Putamen (tissue), 1 donor: ENCODE measurements at places on chromosomes 1 and 21.

- no peak for DNase-seq
These were observed 1.9 kb upstream of the SFT2D2 start for GRCh38 chr1:168223681-168224540.

DNA sequence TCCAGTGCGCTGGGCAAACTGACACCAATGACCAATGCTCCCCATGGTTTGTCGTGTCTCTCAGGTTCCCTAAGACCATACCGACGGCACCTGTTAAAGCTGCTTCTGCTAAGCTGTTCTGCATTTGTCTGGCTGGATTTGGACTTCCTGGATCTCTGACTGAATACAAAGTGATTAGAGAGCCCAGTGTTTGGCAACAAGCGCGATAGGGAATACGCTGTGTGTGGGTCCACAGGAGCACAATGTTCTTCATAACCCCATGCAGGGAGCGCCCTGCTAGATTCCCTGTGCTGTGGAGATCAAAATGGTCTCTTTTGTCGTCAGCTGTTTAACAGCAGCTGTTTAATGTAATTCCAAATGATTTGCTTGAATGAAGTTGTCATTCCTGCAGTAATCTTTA lies 26.0 kb upstream of the ESRRG start:
- no peak for DNase-seq

DNA sequence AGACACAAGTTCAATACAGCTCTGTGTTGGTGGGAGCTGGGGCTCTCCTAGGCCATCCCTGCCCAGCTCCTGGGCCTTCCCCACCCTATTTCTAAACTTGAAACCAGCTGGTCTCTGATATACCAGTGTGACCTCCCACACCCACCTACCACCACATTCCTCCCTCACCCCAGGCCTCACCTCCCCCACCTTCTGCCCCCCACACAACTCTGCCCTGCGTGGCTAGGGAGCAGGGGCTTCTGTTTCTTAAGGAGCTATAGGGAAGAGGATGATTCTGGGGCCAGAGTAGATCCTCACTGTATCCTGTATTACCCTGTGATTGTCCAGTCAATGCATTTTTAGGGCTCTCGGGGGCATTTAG lies 16.5 kb downstream of the NES start:
- DNase-seq, result no peak

GRCh38 chr1:171585715-171586114 lies 36.3 kb upstream of the MYOCOS start:
- no peak for DNase-seq

DNA sequence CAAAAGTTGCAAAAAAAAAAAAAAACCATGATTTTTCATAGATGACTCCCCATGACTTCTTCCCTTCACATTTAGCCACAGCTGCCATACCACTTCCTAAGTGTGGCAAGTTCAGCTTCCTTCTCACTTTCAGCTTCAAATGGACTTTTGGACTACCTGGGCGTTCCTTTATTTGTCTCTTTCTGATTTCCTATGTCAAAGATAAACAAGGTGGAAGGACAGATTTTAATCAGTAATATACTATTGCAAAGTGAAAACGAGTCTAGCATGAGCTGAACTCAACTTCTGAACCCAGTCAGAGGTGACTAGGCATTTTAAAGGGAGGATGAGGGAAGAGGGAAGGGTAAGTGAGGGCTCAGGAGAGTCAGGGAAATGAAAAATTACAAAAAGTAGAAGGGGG lies 14.4 kb upstream of the SCCPDH start:
- no peak for DNase-seq
